ENCODE measurements at places on chromosomes 1 and 21.

- DNase-seq = no peak
These were observed 46.2 kb upstream of the SLC44A3 start for GRCh38 chr1:94773931-94774422.

GRCh38 chr1:4468804-4469514 is 185.4 kb upstream of the AJAP1 start:
- DNase-seq = no peak

DNA sequence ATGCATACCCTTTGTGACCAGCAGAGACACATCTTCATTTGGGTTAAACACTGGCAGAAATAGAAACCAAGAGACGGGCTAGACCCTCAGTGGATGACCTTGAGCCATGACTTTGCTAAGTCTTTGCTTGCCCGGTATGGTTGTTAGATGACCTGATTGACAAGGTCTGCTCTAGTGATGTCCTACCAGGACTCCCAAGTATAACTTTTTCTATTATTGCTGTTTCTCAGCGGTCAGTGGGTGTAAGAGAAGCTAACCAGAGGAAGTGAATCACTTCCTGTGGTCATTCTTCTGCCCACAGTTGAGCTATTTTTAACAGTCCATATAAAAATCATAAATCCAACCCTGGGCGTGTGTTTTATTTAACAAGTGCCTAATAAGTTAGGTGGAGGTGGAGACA is 126.2 kb upstream of the ETS2 start:
- no peak for DNase-seq

DNA sequence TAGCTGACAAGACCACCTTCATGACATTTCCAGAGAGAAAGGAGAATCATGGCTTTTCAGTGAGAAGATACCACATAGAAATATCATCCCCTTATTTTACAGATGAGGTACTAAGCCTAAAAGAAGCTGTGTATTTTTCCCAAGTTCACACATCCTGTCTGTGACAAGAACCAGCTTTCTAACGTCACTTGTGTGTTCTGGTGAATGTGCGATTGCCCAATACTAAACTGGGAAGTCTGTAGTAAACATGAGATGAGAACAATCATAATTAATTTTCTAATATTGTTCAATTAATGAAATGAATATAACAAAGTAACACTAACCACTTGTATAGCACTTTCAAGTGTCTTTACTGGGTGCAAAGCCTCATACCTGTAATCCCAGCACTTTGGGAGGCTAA is 46.0 kb downstream of the PTGER3 start:
- no peak for DNase-seq

DNA sequence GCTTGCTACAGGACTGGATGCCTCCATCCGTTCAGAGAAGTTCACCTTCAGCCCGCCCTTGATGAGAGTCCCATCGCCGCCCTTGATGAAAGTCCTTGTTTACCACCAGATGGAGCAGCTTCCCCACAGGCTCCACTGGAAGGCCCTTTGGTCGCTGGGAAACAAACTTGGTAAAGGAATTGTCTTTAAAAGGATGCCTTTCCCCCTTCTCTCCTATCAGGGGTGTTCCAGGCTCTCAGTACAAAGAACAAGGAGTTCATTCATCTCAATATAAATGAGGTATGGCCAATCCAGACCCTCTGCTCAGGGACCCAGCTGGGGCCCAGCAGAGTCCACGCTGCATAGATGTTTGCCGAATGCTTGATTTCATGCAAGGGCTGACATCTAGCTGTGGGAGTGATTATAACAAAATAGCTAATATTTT is 50.8 kb downstream of the CAPN9 start:
- no peak for DNase-seq

GRCh38 chr1:11682799-11683198 is 1.9 kb upstream of the MAD2L2 start:
- no peak for DNase-seq

DNA sequence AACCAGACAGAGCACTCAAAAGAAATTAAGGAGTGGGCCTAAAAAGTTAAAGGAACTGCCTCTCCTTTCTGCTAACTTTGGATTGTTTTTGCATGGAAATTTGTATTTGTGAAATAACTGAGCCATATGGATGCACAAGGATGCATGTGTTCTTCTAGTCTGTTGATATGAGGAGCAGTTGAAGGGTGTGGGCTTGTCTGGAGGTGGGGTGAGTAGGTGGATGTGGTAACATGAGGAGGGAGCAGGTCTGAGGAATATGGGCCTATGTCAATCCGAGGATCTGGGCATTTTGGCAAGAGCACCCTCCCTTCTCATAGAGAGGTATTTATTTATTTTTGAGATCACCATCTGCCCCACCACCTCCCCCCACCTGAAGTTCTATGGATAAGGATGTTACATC is 13.4 kb downstream of the CACNA1E start:
- DNase-seq = no peak

DNA sequence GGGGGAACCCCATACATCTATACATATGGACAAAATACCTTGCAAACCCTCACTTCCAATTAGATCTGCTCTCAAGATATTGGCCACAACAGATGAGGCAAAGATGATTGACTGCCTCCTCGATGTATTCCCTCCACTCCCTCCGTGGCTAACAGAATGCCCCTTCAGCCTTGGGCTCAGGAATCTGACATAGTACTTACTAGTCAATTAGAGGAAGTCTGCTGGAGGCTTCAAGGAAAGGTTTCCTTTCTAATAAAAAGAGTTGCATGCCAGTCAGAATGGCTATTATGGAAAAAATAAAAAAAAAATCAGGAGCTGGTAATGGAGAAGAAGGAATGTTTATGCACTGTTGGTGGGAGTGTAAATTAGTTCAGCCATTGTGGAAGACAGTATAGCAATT is 90.4 kb upstream of the VAV3 start:
- DNase-seq = no peak

GRCh38 chr21:38489729-38490128 is 8.5 kb downstream of the ERG start:
- DNase-seq = no peak

GRCh38 chr1:65979136-65980044 is 186.7 kb downstream of the PDE4B start:
- no peak for DNase-seq

DNA sequence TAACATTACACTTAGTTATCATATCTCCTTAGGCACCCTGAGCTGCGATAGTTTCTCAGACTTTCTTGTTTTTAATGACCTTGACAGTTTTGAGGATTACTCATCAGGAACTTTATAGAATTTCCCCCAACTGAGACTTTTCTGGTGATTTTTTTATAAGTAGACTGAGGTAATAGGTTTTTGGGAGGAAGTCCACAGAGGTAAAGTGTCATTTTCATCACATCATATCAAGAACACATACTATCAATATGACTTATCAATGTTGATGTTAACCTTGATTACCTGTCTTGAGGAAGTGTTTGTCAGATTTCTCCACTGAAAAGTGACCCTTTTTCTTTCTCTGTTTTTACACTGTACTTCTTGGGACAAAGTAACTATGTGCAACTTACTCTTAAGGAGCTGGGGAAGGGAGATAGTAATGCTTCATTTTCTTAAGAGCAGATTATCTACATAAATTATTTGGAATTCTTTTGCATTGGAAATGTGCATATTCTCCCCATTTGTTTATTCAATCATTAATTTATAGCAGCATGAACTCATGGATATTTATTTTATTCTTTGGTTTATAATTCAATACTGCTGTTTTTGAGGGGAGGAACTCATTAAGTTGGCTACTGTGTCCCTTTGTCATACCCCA is 72.8 kb upstream of the HSD17B7 start:
- no peak for DNase-seq

DNA sequence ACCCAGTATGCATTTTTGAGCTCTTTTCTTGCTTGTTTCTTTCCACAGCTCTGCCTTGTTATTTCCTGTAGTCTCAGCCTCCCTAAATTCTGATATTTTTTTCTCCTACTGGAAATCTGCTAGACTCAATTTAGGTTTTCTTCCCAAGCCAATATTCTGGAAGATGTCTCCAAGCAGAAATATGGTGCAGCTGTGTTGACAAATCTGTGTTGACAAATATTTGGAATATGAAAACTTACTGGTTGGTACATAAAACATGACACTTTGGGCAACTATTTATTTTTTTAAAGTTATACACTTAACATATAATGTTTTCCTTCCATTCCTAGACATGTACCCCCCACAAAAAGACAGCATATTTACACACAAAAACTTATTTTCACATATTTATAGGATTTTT is 1048.4 kb downstream of the NCAM2 start:
- no peak for DNase-seq

DNA sequence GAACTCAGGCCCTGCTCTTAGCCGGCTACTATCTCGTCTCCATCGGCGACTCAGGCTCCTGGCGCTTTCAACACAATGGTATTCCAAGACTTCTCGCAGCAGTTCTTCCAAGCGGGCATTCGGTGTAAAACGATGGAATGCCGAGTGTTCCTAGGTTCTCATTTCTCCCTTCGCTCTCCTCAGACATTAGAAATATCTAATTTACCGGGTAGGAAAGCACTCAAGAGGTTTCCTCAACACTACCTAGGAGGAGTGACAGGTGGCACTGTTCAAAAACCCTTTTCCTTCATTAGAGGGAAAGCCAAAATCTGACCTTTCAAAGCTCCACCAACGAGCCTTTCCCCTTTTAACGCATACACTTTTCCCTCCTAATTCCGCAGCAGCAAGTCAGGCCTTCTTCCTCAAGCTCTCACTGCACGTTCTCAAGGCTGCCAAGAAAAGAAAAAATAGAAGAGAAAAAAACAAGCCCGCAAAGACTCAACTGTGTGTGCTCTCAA is 601 bp downstream of the UBE2G2 start:
- no peak for DNase-seq

- no peak for DNase-seq
These were observed 106.9 kb downstream of the ASH1L start for GRCh38 chr1:155455588-155456195.

DNA sequence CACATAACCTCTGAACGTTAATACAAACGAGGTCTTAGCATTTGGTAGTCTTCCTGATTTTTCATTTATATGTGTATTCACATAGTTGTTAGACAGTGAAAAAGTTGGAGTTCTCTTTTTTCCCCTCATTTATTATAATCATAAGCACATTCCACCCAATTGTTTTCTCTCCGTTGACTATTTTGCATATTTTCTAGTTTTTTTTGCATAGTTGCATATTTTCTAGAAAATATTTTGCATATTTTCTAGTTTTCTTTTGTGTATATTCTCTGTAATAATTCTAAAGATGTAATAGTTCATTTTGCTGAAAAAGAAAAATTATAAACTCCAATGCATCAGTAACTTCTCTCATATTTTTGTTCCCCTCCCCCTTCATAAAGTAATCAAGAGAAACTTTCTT is 47.5 kb downstream of the FYB2 start:
- DNase-seq = no peak

GRCh38 chr1:29779146-29779545 is 542.8 kb downstream of the PTPRU start:
- DNase-seq = no peak

DNA sequence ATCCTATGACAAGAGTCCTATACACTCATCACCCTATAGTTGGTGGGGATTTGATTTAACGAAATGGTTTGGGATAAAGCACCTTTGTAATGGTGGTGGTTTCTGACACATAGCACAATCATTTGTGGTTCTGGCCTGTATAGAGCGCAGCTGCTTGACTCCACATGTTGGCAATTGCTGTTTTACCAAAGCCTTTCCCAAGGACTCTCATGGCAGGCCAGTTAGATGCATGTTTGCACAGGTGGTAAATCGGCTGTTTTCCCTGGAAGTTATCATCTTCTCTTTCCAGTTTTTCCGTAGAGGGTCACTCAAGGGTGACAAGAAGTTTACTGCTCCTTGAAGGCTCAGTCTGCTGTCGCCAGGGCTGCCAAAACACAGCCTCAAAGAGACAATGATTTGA is 17.1 kb upstream of the XPR1 start:
- DNase-seq = no peak

- no peak for DNase-seq
These were observed 7.2 kb downstream of the HLCS start for GRCh38 chr21:36959020-36959835.

GRCh38 chr1:92877081-92877711 is 45.4 kb downstream of the RPL5 start:
- DNase-seq = no peak

DNA sequence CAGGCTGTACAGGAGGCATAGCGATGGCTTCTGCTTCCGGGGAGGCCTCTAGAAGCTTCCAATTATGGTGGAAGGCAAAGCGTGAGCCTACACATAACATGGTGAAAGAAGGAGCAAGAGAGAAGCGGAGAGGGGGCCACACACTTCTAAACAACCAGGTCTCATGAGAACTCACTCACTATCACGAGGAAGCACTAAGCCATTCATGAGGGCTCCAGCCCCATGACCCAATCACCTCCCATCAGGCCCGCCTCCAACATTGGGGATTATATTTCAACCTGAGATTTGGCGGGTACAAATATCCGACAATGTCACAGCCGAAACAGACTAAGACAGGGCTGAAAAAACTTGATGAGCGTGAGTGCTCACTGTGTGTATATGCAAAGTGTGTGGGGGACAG is 89.3 kb upstream of the CNIH3 start:
- DNase-seq = no peak

GRCh38 chr1:53617851-53618499 is 121.0 kb downstream of the GLIS1 start:
- no peak for DNase-seq

- DNase-seq = no peak
These were observed 10.4 kb downstream of the TRABD2B start for GRCh38 chr1:47986761-47987200.

DNA sequence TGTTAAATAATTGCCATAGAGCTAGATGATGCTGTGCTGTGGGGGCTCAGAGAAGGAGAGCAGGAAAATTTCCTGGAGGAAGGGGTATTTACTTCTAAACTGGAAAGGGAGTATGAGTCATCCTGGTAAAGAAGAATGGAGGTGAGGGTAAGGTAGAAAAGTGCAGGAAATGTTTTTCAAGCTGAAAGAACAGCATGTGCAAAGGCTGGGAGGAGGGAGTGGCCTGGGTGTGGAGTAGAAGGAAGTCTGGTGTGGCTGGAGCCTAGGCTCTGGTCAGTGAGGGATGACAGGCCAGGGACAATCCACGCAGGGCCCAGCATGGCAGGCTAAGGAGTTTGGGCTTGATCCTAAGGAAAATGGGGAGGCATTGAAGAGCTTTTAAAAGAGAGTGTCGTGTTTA is 45.9 kb downstream of the MATN1 start:
- DNase-seq = no peak

- DNase-seq = no peak
These were observed 40.8 kb upstream of the KIRREL1 start for GRCh38 chr1:157952601-157953000.

GRCh38 chr1:98005326-98006010 is 84.6 kb upstream of the DPYD start:
- DNase-seq = no peak

GRCh38 chr1:194174528-194174927 is 988.1 kb upstream of the B3GALT2 start:
- DNase-seq = no peak

GRCh38 chr1:39538531-39539251 is 37.9 kb downstream of the PABPC4 start:
- no peak for DNase-seq

- no peak for DNase-seq
These were observed 4.5 kb downstream of the ATXN7L2 start for GRCh38 chr1:109488201-109488600.

- no peak for DNase-seq
These were observed 134.0 kb upstream of the IRF2BP2 start for GRCh38 chr1:234743791-234744611.

GRCh38 chr21:36858320-36858957 is 108.0 kb downstream of the HLCS start:
- no peak for DNase-seq

- DNase-seq = no peak
These were observed 23.1 kb upstream of the PTAFR start for GRCh38 chr1:28199328-28200233.

- DNase-seq = no peak
These were observed 30.2 kb downstream of the PRDX6 start for GRCh38 chr1:173507205-173507846.

- no peak for DNase-seq
These were observed 83.4 kb upstream of the POU3F1 start for GRCh38 chr1:38129971-38130370.

Measured in NCI-H1436 treated with DMSO at 0.1 percent for 48 hours (cell line).